Uterus (tissue), 4 donors: ENCODE measurements at places on chromosomes 7 and 10.

- DNase-seq = no peak
Observed at GRCh38 chr10:15364001-15364400, 7.1 kb downstream of the FAM171A1 start.

GRCh38 chr10:14172336-14172950, 158.3 kb downstream of the FRMD4A start:
- no peak for DNase-seq

DNA sequence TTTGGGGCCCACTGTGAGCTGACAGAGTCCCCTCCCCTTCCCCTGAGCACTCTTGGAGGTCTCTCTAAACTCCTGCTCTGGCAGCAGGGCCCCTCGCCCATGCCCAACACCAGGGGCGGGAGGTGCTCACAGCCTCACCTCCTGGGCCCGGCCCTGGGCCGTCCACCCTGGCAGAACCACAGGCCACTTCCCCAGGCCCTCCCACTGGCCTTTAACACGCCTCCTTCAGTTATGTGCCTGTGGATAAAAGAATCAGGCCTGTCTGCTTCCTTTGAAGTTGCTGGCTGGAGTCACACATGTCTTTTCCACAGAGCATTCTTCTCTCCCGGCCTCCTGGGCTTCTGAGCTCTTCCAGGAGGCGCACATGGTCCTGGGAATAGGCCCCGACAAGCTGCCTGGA, 10.2 kb downstream of the MYL10 start:
- no peak for DNase-seq

GRCh38 chr10:72417971-72418370, 63.3 kb upstream of the DNAJB12 start:
- no peak for DNase-seq

- no peak for DNase-seq
Observed at GRCh38 chr7:141663081-141663849, 38.7 kb downstream of the DENND11 start.

DNA sequence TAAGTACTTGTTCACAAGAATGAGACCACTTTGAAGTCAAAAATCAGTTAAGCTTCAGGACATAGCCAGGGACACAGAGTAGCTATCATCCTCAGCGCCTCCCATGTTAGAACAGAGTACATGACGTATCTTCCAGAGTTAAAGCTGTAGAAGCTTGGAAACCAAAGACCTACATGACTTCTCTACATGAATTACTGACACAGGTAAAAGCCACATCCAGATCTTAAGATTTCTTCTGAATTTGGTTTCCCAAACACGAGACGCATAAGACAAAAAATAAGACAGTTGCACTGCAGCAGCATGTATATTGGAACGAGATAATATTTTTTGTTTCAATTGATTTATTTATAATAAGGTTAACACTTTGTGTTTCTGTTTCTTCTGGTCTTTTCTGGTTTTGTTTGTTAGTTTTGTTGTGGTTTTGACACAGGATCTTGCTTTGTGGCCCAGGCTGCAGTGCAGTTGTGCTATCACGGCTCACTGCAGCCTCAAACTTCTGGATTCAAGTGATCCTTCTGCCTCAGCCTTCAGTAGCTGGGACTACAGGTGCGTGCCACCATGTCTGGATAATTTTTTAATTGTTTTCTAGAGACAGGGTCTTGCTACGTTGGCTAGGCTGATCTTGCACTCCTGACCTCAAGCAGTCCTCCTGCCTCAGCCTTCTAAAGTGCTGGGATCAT, 10.2 kb upstream of the EPC1 start:
- DNase-seq = no peak

- no peak for DNase-seq
Observed at GRCh38 chr10:92208736-92209135, 82.1 kb downstream of the CPEB3 start.

- no peak for DNase-seq
Observed at GRCh38 chr7:51234609-51235308, 81.8 kb downstream of the COBL start.

GRCh38 chr7:116740755-116741462, 68.9 kb downstream of the MET start:
- DNase-seq = no peak

DNA sequence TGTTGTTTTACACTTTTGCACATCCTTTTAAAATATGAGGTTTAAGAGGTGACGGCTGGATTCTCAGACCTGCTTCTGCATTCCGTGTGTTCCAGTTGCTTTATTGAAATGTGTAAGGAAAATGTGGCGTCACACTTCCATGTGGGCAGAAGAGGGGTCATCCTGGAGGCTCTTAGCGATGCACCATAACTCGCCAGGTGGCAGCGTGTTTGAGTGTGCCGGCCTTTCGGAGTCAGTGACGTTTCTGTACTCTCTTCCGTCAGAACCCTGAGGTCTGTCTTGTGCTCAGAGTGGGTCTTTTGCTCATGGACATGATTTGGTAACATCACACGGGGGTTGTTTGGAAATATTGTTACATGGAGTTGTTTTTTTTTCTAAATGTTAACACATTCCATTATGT, 9.1 kb downstream of the PPP2R2D start:
- no peak for DNase-seq

- peak; percentile 48 for DNase-seq
Observed at GRCh38 chr10:122342293-122343134, 32.0 kb upstream of the PLEKHA1 start.

DNA sequence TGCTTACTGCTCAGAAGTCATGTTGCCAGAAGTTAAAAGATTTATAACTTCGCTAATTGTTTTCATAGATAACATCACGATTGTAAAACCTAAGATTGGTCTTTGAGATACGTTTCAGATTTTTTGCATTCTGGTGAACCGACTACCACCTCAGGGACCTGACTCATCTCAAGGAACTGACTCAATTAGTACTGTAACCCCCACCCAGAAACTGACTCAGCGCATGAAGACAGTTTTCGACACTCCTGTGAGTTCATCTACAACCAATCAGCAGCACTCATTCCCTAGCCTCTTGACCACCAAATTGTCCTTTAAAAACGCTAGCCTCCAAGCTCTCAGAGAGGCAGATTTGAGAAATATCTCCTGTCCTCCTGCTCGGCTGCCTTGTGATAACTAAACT, 72.3 kb downstream of the ELMO1 start:
- no peak for DNase-seq

DNA sequence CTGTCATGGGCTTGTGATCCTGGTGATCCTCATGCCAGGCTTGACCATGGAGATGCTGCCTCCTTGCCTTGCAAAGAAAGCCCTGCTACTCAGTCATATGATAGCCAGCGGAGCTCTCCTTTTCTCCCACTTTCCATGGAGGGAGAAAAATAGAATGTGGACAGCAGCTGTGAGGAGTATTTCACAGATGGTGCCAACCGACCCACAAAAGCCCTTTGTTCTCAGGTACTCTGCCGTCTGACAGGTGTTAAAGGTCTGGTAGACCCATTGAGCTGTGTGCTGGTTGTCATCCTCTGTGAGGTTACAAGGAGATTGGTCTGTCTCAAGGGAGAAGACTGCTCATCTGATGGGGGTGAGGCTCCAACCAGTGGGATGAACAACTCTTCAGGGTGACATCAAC, 29.5 kb upstream of the COBL start:
- DNase-seq = no peak

- DNase-seq = no peak
Observed at GRCh38 chr7:118580743-118581382, 356.4 kb downstream of the ANKRD7 start.

GRCh38 chr7:155787171-155787851, 25.0 kb downstream of the SHH start:
- DNase-seq = no peak

DNA sequence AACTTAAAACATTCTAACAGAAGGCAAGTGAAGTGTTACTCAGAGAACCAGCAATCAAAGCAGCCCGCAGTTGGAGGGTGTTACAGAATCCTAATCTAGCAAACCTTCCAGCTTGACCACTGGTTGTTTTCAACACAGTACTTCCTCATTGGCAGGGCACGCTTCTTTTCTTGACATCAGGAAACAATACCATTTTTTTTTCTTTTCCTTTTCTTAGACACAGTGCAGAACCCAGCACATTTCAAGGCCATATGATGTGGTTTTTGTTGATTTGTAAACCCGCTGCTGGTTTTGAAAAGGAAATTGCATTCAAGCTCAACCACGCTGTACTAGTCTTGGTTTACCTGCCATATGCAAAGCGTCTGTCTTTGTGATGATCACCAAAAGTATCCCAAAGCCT, 33.4 kb downstream of the RHOBTB1 start:
- no peak for DNase-seq

GRCh38 chr7:131328377-131329175, 900 bp downstream of the MKLN1 start:
- DNase-seq = no peak

- no peak for DNase-seq
Observed at GRCh38 chr7:30501264-30501663, 3.4 kb downstream of the GGCT start.

- no peak for DNase-seq
Observed at GRCh38 chr10:121205625-121206024, 354.5 kb downstream of the WDR11 start.

GRCh38 chr7:21429786-21430574, 2.1 kb downstream of the SP4 start:
- DNase-seq = no peak

GRCh38 chr7:128059143-128059988, 28.1 kb upstream of the LRRC4 start:
- DNase-seq = no peak

- DNase-seq = no peak
Observed at GRCh38 chr7:39666562-39666961, 43.2 kb downstream of the RALA start.

GRCh38 chr10:104199567-104199966, 32.6 kb downstream of the CFAP43 start:
- no peak for DNase-seq

DNA sequence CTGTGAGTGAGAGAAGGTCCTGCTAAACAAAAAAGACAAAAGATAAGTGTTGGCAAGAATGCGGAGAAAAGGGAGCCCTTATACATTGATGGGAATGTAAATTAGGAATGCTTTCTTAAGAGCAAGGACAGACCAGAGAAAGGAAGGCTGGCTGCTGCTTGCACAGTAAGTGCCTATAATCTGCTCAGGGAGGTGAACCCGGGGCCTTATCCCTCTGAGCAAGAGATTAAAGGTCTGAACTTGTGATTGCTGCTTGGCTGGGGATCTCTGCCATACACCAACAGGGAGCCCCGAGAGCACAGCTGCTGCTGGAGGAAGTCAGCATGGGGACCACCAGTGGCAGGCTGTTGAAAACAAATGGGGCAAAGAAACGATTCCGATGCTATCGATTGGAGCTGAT, 32.0 kb upstream of the CRTAC1 start:
- no peak for DNase-seq

DNA sequence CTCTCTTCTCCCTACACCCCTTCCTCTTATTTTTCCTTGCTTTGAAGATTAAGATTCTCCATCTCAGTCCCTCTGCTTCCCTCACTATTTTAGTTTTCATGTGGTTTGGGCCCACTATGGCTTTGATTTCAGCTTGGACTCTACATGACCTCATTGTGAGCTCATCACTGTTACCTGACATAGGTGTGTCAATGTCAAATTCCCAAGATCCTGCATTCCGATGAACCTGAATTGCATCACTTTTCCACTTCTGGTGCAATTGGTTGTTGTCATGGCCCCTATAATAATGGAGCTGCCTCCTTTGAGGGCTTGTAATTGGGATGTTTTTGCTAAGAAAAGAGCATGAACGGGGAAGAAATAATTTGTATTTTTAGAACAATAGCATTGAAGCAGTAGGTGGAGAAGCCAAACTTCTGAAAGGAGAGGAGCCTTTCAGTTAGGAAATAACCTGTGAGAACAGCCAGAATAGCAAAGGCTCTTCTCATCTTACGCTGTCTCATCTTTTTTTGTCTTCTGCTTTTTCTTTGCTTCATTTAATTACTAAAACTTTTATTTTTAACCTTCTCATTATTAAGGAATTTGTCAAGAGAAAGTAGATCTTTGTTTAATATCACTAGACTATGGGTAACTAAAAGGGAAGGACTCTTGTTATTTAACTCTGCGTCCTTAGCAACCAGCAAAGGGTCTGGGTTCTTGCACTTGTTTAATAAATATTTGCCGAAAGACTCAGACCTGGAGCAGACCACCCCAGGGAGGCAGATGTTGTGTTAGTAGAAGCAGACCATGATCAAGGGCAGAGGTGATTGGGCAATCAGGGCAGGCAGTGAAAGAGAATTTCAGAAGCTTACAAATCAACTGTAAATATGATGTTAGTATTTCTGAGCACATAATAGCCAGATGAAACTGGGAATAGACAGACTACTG, 95.4 kb downstream of the TES start:
- DNase-seq = no peak

GRCh38 chr7:116543664-116544063, 18.8 kb downstream of the CAV1 start:
- DNase-seq = no peak

DNA sequence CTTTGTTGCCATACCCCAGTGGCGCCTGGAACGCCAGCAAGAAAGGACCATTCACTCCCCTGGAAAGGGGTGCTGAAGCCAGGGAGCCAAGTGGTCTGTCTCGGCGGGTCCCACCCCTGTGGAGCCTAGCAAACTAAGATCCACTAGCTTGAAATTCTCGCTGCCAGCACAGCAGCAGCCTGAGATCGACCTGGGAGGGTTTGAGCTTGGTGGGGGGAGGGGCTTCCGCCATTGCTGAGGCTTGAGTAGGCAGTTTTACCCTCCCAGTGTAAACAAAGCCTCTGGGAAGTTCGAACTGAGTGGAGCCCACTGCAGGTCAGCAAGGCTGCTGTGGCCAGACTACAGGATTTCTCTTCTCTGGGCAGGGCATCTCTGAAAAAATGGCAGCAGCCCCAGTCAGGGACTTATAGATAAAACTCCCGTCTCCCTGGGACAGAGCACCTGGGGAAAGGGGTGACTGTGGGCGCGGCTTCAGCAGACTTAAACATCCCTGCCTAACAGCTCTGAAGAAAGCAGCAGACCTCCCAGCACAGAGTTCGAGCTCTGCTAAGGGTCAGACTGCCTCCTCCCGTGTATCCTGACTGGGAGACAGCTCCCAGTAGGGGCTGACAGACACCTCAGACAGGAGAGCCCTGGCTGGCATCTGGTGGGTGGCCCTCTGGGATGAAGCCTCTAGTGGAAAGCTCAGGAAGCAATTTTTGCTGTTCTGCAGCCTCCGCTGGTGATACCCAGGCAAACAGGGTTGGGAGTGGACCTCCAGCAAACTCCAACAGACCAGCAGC, 281.1 kb upstream of the SP4 start:
- DNase-seq = no peak

DNA sequence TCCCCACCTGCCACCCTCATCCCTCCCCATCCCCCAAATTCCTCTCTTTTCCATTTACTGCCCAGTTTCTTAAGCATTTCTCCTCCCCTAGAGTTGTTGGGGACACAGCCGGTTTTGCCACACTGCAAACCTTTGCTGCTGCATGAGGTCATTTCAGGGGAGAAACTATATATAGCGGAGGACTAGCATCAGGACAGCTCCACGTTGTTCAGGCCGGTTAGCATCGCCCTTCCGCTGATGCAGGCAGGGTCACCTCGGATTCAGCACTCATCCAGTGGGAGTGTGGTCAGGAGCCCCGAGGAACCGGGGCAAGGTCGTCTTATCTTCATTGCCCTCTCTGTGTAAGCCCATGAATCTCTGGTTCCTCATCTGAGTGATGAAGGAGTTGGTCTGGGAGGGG, 15.6 kb downstream of the UBTD1 start:
- no peak for DNase-seq

- DNase-seq = no peak
Observed at GRCh38 chr10:3639546-3639945, 145.5 kb downstream of the KLF6 start.

- DNase-seq = no peak
Observed at GRCh38 chr10:106793617-106794016, 370.9 kb downstream of the SORCS1 start.

GRCh38 chr10:73647875-73648651, 6.8 kb upstream of the MYOZ1 start:
- DNase-seq = no peak

GRCh38 chr10:77598606-77599005, 39.0 kb downstream of the KCNMA1 start:
- DNase-seq = no peak
